HuH-7 (cell line): ENCODE measurements at places on chromosomes 12 and 14.

DNA sequence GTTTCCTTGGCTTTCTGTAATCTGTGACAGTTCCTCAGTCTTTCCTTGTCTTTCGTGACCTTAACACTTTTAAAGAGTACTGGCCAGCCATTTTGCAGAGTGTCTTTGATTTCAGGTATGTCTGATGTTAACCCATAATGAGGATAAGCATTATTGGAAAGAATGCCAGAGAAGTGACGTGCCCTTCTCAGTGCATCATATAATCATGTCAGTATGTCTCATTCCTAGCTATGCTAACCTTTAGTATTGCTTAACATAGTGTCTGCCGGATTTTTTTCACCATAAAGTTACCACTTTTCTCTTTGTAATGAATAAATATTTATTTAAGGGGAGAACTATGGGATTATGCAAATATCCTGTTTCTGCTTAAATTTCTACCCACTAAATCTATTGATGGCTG is 28.5 kb downstream of the RERG start:
- DNase-seq: no peak

DNA sequence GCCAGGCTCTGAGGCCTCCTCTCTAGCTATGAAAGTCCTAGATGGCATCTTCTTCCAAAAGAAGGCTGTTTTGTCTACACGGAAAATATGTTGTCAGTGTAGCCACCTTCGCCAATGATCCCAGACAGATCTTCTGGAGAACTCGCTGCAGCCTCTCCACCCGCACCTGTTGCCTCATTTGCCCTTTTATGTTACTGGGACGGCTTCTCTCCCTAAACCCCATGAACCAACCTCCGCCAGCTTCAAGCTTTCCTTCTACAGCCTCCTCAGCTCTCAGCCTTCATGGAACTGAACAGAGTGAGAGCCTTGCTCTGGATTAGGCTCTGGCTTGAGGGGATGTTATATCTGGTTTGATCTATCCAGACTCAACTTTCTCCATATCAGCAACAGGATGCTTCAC is 10.8 kb downstream of the P2RX2 start:
- no peak for DNase-seq

- no peak for DNase-seq
Observed at GRCh38 chr12:118611295-118611694, 234.9 kb downstream of the SUDS3 start.

DNA sequence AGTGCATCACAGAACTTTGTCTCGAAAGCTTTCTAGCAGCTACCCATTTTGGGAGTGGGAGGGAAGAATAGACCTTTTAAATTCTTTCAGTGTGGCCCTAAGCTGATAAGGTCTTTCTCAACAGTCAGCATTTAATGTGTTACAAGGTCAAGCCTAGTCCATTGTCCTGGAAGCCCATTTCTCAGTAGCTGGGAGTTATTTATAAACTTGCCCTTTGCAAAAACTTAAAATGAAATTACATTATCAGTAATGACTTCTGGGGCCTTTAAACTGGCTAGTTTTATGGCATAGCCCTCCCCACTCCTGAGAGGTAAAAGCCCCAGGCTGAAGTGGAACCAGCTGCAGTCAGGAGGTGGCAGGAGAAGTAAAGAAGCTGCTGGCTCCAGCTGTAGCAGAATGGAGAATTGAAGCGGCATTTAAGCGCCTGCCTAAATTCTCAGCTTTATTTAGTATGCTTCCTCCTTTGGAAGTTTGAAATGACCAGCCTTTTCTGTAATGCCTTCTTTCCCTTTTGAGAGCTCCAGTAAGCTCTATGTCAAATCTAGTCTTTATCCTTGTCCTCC is 12.4 kb downstream of the COPZ1 start:
- DNase-seq: no peak

DNA sequence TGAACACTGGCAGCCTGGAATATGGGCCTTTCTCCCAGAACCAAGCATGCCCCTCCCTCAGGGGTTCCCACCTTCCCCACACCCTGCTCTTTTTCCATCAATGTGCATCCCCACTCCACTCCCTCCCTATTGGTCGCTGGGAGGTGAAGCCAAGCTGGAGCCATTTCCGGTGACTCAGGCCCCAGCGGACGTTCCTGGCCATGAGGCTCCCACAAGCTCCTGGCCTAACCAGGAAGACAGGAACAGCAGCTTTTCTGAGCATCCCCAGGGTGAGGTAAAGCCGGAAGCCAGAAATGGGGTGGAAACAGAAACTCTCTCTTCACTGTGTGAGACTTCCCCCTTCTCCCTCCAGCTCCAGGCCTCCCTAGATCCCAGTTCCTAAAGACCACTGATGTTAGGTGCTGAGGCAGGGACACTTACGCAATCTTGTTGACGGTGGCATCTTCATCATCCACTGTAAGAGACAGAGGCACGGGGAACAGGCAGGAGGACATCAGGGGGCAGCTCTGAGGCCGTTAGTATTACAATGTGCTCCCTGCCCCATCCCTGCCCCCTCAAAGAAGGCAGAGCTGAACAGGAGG is 5.1 kb downstream of the LMBR1L start:
- DNase-seq: no peak

DNA sequence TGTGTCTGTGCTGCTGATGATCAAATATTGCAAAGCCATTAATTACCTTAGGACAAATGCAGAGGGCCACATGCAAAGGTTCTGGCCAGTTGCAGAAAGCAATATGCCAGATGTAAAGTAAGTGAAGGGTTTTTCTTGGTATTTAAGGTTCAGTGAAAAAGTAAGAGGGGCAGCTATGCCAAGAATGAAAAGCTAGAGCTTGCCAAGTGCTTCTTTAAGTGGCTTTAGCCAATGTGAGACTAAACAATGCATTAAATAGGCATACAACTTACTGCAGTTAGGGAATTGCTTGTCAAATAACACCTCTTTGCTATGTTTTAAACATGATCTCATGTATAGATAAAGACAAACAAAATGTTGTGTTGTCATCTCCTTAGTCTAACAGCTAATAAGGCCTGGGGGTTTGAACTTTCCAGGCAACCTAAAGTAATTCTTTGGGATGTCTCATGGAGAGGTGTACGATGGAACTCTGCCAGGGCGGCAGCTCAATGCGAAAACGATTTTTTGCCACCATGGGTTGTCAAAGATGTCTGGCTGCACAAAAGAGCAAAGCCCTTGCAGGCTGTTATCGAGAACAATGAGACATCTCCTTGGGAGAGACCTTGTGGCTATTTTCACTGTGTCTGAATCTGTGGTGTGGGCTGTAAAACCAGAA is 12.0 kb downstream of the IGF1 start:
- DNase-seq: no peak

- DNase-seq: no peak
Observed at GRCh38 chr14:33592297-33592696, 358.6 kb downstream of the EGLN3 start.

DNA sequence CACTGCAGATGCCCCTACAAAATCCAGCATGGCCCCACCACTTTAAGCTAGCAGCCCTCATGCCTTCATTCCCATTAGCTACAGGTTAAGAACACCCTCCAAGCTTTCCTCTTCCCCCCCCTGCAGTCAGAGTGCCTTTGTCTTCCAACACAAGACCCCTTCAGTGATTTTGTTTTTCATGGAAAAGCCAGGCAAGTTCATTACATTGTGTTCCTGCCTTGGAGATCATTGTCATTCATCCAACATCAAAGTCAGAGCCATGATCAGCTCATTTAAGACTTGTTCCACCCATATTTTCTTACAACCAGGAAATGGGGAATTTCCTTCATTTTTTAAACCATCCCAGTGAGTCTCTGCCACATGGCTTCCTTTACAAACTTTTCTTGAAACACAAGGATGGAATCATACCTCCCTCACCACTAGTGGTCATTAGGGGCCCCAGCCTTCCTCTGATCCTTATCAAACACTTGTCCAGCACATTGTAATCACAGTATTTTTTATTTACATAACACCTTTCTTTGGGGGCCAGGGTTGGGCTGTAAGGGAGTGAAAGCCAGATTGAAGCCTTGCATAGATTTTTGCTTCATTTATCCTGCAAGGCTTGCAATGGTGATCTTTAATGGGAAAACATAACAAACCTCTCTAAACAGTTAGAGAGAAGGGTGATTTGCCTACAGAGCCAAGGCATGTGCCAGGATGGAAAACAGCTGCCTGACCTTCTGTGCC is 765.3 kb downstream of the MED13L start:
- DNase-seq: no peak

DNA sequence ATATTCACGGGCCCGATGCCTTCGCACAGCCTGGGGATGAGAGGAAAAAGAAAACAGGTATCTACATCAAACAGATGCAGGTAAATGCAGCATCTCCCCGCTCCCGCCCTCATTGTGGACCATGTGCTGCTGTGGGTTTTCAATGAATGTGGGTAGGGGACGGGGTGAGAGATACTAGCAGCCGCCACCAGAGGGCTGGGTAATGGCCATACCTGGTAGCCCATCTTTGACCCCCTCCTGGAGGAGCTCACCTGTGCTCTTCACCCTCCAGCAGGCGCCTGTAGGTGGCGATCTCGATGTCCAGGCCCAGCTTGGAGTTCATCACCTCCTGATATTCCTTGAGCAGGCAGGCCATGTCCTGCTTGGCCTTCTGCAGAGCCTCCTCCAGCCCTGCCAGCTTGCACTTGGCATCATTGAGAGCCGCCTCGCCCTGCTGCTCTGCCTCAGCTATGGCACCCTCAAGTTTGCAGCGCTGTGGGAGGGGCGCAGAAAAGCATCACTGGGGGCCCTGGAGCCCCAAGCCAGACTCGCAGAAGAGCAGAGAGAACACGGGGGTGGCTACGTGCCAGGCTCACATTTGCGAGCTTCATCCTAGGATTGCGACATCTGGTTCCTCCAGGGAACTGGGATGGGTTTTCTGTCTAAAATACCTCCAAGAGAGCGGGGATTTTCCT is 10.2 kb downstream of the KRT82 start:
- DNase-seq: peak; percentile 62

- no peak for DNase-seq
Observed at GRCh38 chr12:106062693-106063092, 76.1 kb downstream of the NUAK1 start.

DNA sequence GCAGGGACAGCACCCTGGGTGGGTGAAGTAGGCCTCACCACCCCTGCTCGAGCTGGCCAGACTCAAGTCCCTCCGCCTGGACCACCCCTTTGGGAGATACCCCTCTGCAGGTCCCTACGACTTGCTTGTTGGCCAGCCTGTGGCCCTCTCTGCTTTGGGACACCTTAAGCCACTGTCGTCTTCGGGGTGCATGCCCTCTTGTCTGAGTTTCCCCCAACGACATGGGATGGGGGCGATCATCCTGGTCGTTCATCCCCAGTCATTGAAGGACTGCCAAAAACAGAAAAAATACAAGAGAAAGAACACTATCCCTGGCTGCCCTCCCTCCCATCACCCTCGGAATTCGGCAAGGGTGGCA is 151.1 kb downstream of the DPF3 start:
- no peak for DNase-seq

DNA sequence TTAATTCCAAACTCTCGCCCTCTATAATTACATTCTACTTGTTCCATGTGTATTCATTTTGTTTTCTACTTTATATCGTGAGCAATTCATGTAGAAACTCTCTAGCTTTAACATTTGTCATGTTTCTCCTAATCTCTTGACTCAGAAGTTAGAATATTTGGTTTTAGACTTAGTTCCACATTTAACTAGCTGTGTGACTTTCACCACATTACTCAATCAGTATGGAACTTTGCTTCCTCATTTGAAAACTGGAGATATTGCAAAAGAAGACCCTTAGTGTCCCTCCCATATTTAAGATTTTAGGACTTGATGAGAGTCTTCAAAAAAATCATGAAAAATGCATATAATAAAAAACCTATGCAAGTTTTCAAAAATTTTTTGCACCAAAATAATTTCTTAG is 447.5 kb downstream of the GXYLT1 start:
- DNase-seq: no peak

- DNase-seq: no peak
Observed at GRCh38 chr12:9096563-9097176, 19.0 kb downstream of the A2M start.

GRCh38 chr12:16158050-16158449 is 119.4 kb downstream of the SLC15A5 start:
- no peak for DNase-seq

- DNase-seq: no peak
Observed at GRCh38 chr14:22399776-22400175, 189.2 kb downstream of the DAD1 start.

- no peak for DNase-seq
Observed at GRCh38 chr12:47990351-47991105, 13.7 kb downstream of the COL2A1 start.

GRCh38 chr12:97754306-97754705 is 291.7 kb downstream of the RMST start:
- DNase-seq: no peak

GRCh38 chr12:126636821-126637220 is 1571.6 kb downstream of the AACS start:
- DNase-seq: no peak

- DNase-seq: no peak
Observed at GRCh38 chr12:62599854-62600437, 133.3 kb downstream of the MON2 start.

GRCh38 chr12:124024263-124024678 is 51.3 kb downstream of the ZNF664 start:
- no peak for DNase-seq

DNA sequence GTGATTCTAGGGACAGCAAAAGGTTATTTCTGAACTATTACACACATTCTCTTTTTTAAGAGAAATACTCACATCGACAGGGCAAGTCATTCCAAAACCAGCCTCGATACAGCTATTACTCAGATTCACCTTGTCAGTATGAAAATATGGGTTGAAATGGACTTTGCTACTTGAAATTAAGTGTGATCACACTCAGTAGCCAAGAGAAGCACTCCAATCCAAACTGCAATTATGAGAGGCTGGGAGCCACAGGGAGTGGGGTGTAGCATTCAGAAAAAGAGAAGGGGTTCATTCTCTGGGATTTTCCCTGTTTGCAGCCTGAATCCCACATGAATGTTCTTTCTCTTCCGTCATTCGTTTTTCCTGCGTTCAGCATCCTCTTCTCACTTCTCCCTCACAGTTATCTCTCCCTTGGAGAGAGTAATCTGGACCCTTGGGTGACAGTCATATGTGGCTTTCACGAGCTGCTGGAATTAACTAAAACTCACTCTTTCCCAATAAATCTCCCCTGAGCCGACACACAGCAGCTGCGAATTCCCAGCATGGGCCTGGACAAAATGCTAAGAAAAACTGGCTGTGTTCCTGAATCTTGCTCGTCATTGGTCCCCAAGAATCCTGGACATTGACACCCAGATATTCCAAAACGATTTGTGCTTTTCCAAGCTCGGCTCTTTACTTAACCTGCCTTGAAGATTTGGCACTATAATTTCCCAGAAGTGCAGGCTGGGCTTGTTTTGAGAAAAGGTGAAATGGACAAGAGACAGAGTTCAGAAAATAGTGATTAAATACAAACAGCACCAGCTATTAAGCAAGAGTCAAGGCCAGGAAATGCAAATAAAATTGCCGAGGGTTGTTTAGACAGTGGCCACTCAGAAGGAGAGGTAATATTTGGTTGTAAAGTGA is 199.5 kb upstream of the PLEKHG7 start:
- DNase-seq: no peak

- no peak for DNase-seq
Observed at GRCh38 chr14:75379930-75380270, 47.9 kb upstream of the JDP2 start.
